Hematopoietic multipotent progenitor cell (in vitro differentiated cells): ENCODE measurements at places on chromosomes 3 and 15.

- DNase-seq, result no peak
Measured at GRCh38 chr3:119598410-119599098, 869 bp downstream of the PLA1A start.

GRCh38 chr3:159480046-159480445, 508.6 kb upstream of the IL12A start:
- no peak for DNase-seq

- DNase-seq, result no peak
Measured at GRCh38 chr3:138985932-138986331, 20.1 kb downstream of the PRR23A start.

DNA sequence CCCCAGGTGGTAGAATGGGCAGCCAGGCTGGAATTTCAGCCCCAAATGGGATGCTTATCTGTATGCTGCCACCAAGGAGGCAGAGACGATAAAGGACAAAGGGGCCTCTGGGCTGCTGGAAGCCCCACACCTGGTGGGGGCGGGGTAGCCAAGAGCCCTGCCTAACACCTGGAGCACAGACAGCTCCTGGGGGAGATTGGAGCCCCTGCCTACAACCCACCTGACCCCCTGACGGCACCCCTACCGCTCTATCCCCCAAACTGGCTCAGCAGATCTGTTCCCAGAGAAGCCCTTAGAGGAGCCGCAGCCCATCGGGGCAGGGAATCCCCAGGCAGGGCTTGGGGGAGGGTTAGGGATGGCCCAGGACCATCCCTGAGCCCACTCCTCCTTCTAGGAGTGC, 15.8 kb upstream of the SEMA3F start:
- DNase-seq, result no peak

DNA sequence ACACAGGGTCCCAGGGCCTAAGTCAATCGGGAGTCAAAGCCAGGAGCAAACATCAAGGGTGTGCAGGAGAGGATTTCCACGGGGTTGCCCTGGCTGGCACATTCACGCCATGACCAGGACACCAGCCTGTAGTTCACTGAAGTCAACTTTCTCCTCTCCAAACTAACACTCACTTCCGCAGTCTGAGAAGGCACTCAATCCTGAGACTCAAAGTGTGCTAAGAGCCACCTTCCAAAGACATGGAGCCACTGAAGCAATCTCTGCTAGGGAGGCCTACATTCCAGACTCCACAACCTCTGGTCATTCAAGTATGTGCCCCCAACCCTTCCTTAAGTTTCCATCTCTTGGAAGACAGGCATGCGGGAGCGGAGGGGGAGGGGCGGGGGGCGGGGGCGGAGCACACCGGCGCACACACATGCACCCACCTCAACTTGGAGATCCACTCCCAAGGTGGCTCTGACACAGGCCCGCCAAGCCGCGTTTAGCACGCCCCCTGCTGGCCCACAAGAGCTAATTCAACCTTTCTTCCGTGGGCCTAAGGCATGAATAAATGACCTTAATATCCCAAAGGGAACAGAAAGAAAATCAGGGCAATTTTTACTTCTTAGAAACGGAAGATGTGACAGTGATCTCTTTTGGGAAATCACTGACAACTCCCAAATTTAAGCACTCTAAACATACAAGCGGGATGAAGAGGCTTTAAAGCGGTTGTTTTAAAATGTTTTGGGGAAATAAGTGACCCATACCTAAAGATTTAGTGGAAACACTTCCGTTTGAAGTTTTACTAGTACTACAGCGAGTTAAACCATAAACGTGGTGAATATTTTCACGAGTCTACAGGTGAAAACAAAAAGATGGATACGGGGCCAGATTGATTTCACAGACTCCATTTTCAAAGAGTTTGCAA, 162.5 kb upstream of the CHRNA7 start:
- DNase-seq, result peak; percentile 36

DNA sequence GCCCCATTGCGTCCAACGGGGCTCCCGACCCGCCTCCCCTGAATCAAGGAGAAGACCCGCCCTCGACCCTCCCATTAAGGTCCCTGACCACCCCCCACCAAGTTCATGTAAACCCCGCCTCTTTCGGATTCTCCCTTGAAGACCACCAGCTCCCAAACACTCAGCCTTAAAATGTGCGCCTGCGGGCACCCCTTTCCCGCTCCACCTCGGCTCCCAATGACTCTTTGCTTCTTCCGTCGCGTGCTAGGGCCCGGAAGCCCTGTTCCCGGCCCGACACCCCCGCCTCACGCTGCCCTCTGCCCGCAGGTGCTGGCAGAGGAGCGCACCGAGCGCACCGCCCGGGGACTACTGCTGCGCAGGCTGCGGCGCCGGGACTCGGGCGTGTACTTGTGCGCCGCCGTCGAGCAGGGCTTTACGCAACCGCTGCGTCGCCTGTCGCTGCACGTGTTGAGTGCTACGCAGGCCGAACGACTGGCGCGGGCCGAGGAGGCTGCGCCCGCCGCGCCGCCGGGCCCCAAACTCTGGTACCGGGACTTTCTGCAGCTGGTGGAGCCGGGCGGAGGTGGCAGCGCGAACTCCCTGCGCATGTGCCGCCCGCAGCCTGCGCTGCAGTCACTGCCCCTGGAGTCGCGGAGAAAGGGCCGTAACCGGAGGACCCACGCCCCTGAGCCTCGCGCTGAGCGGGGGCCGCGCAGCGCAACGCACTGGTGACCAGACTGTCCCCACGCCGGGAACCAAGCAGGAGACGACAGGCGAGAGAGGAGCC, 2.7 kb upstream of the LSMEM2 start:
- DNase-seq, result peak; percentile 63

DNA sequence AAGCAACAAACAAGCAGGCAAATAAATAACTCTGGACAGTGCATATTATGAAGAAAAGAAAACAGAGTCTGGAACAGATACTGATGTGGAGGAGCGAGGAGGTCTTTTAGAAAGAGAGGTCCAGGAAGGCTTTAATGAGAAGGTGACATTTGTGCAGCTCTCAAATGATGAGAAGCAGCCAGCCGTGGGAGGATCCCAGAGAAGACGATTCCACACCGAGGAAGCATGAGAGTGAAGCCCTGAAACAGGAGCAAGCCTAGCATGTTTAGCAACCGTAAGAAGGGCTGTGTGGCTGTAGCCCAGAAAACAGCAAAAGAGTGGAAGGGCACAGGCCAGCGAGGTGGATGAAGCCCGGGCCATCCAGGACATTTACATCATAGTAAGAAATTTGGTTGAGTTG, 93.1 kb downstream of the RAD18 start:
- DNase-seq, result no peak

- peak; percentile 42 for DNase-seq
Measured at GRCh38 chr15:65409036-65409631, 13.6 kb downstream of the IGDCC4 start.

- no peak for DNase-seq
Measured at GRCh38 chr15:38899300-38899699, 334.7 kb upstream of the RASGRP1 start.

GRCh38 chr15:94411846-94412245, 180.5 kb downstream of the MCTP2 start:
- no peak for DNase-seq

DNA sequence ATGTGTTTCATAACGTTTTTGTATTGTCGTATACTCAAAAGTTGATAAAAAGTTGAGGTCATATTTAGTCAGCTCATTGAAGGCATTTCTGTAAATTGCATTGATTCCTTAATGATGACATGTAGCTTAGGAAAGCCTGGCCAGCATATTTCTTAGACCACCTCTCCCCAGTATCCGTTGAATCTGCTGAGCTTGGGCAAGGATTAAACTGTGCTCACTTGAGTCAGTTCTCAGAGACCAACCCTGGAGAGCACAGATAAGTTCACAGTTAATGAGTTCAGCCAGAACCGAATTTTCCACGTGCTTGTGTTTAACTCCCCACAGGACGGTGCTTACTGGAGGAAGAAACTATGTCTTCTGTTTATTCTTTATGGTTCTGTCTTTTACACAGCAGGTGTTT, 132.7 kb downstream of the SLC25A26 start:
- DNase-seq, result no peak

- no peak for DNase-seq
Measured at GRCh38 chr3:94928921-94929320, 866.1 kb downstream of the NSUN3 start.

DNA sequence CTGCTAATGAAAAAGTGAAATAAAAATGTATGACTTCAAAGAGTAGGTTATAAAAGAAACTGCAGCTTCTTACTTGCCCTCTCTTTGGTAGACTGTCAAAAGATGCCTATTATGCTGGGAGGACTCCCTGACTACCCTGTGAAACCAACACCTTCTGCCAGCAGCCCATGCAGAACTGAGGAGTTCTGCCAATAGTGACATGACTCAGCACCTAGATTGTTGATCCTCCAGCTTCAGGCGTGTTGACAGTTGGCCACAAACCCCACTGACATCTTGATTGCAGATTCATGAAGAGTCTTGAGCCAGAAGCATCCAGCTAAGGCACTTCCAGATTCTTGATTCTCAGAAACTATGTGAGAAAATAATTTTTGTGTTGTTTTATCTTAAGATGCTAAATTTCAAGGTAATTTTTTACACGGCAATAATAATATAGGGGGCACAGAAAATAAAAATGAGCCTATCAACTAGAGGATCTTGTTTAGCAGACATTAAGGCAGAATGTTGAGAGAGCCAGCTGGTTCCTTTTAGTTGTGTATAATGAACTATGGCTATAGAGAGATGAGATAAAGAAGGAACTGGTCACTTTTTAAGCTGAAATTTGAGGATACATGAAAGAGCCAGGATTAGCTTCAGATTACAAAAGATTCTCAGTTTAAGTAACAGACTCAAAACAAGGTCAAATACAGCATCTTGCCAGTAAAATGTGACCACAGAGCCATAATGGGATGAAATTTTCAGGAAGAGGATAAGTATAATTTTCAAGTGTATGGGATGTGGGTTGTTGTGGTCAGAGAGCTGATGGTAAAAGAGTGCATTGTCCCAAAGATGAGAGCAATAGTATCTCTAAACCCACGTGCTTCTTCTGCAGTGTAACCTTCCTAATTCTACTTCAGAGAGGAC, 588.7 kb upstream of the CBLB start:
- DNase-seq, result no peak

DNA sequence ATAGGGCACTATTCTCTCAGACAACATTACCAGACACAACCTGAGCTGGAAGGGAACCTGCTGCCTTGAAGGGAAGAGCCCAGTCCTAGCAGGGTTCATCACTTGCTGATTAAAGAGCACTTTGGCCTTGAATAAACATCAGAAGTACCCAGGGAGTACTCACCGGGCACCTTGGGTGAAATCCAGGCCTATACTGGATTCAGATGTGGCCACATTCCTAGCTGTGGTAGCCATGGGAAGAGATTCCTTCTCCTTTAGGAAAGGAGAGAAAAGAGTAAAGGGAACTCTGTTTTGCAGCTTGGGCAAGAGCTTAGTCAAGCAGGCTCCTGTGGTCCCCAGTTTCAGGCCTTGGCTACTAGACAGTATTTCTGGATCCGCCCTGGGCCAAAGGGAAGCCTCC, 195.0 kb downstream of the SPATA16 start:
- no peak for DNase-seq

GRCh38 chr3:52831500-52832301, 1.2 kb upstream of the ITIH4 start:
- no peak for DNase-seq

GRCh38 chr3:44492496-44492895, 15.0 kb upstream of the ZNF445 start:
- no peak for DNase-seq

DNA sequence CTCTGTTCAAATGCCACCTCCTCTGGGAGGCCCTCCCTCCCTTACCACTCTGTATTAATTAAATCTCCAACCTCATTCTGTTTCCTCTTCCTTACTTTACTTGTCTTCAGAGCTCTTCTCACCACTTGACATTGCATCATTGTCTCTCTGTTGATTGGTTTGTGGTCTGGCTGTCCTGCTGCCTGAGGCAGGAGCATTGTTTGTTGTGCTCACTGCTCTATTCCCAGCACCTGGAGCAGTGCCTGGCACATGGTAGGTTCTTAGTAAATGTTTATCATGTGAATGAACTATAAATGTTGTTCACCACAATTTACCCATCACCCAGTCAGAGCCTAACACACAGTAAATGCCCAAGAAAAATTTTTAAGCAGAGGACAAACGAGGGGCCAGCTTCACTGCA, 6.7 kb upstream of the BFSP2 start:
- DNase-seq, result no peak

DNA sequence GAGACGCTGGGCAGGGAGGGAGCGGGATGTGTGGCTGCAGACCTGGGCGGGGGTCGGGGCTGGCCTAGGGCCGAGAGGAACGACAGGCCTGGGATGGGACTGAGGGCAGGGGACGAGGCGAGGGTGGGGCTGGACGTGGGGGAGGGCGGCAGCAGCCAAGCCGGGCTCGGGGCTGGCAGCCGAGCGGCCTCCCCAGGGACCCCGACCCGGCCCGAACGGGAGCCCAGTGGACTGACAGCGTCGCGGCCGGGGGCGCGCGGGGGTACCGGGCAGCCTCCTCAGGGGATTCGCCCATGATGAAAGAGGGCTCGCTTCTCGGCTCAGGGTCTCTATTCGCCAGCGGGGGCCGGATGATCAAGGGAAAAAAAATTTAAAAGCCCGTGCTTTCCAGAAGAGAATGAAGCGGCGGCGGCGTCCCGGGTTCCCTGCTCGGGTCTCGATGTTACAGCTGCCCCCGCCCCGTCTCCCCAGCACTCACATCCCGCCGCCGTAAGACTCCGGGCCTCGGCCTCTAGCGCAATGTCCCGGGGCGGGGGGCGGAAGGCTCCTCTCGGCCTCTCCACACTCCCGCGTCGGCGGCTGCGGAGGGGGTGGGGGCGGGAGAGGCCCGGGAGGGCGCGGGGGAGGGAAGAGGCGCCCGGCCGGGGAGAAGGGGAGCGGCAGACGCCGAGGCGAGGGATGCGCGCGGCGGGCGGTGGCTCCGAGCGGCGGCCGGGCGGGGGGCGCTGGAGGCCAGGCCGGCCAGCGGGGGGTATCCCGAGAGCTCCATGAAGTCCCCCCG, 4.3 kb downstream of the PTH1R start:
- DNase-seq, result no peak

GRCh38 chr3:40720863-40721262, 196.1 kb downstream of the ZNF621 start:
- no peak for DNase-seq

DNA sequence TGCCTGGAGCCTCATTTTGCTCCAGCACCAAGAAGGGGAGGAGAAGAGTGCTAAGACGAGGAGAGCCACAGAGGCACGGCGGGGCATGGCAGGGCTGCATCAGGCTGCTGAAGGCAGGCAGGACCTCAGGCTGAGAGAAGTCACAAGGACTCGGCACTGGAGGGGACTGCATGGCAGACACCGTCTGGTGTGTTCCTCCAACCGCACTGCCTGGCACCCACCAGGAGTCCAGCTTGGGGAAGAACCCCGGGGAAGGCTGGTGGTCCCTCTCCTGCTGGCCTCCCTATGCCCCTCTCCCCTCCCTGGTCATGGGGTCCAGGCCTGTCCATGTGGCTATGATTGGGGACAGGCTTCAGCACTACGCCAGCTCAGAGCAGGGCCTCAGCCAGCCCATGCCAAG, 153.2 kb upstream of the MEF2A start:
- DNase-seq, result no peak

DNA sequence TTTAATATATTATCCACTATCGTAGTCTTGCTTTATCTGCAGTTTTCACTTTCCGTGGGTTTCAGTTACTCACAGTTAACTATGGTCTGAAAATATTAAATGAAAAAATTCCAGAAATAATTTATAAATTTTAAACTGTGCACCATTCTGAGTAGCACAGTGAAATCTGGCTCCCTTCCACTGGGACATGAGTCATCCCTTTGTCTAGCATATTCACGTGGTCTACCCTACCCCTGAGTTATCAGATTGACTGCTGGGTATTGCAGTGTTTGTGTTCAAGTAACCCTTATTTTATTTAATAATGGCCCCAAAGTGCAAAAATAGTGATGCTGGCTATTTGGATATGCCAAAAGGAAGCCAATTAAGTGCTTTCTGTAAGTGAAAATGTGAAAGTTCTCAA, 539.5 kb upstream of the AGTR1 start:
- DNase-seq, result no peak
